Suppressor macrophage treated with lipopolysaccharide for 1 hour (primary cell): ENCODE measurements at places on chromosomes 11 and 22.

DNA sequence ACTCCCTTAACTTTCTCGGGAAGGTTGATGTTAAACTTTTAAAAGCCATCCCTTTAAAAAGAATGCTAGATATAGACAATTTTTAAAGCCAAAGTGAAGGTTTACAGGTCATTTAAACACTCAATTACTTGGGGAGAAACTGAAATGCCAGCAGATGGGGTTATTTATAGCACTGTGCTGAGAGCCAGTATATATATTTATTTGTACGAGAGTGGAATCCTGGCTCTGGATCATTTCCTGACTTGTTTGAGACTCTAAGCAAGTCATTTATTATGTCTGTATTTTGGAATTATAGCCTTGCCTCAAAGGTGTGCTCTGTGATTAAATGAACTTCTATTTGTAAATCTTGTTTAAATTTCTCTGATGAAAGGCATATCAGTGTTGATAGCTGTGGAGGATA, 6.8 kb upstream of the ZBED5 start:
- no peak for DNase-seq

DNA sequence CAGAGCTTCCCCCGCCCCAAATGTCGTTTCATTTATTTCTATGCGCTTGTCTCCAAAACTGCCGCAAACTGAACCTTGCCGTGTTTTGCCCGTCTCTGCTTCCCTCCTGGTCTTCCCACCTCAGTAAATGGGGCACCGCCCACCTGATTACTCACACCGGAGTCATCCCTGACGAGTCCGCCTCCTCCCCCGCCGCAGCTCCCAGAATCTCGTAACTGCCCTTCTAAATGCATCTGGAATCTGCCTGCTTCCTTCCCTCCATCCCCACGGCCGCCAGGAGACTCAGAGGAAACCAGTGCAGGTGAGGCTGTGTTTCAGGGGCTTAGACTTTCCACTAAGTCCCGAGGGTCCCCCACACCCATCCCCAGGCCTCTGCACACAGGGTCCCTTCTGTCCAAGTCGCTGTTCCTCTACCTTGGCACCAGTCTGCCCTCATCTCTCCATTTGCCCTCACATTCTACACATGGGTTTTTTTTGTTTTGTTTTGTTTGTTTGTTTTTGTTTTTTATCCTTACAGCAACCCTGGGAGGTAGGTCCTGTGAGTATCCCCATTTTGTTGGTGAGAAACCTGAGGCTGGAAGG, 62.6 kb upstream of the PHF21B start:
- peak; percentile 45 for DNase-seq

- no peak for DNase-seq
Observed at GRCh38 chr22:20577549-20577975, 70.2 kb downstream of the MED15 start.

GRCh38 chr11:110892741-110893285, 180.6 kb upstream of the ARHGAP20 start:
- no peak for DNase-seq

GRCh38 chr11:133064152-133064877, 468.0 kb downstream of the OPCML start:
- DNase-seq: peak; percentile 22

DNA sequence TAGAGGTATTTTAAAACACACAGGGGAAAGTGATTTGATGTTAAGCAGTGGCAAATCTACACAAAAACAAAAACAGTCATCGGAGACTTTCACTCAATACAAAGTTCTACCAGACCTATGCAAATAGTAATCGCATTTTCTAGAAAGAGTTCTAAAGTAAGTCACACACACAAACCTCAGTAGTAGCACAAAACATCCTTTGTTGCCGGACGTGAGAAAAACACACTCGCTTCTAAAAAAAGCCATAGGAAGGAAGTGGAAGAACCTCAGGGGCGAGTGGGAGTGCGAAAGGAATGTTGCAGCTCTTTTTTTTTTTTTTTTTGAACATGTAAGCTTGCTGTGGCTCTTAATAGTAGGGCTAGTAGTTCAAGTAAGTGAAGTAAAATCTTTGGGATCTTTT, 88.9 kb downstream of the MAML2 start:
- DNase-seq: peak; percentile 65

- peak; percentile 84 for DNase-seq
Observed at GRCh38 chr11:128917144-128917724, 25.4 kb downstream of the TP53AIP1 start.

- no peak for DNase-seq
Observed at GRCh38 chr11:15780837-15781236, 575.5 kb downstream of the SOX6 start.

GRCh38 chr11:47992959-47993820, 12.8 kb downstream of the PTPRJ start:
- peak; percentile 82 for DNase-seq

DNA sequence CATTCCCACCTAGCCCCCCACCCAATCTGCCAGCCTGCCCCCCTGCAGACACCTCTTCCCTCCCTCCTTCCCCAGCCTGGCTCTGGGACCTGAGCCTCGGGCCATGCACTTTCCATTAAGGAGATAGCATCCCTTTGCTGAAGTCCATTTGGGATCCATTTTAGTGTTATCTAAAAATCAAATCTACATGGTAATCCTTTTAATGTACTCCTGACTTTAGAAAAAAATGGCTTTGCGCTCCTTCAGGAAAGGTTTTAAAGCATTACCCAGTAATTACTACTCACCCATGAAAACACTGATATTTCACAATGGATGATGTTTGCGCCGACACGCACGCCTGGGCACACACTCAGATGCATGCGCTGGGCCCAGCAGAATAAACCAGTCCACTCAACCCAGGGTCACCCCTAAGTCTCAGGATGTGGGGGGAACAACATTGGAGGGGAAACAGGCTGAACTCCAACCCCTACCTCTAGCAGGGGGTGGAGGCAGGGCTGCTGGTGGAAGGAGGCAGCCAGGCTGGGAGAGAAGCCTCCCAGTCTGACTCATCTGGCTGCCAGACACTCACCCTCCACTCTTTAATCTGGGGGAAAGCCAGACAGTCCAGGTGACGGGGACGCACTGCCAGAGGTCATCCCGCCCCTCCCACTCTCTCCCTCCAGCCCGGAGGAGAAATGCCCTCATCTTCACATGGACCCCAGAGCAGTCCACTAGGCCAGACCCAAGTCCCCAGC, 29.8 kb downstream of the LMO1 start:
- DNase-seq: no peak
